ENCODE measurements at places on chromosomes 3 and 15. TPM values are rescaled to one million over a fixed set of nuclear protein-coding genes. Genes with fewer than 3 reads are reported as not detected.

DNA sequence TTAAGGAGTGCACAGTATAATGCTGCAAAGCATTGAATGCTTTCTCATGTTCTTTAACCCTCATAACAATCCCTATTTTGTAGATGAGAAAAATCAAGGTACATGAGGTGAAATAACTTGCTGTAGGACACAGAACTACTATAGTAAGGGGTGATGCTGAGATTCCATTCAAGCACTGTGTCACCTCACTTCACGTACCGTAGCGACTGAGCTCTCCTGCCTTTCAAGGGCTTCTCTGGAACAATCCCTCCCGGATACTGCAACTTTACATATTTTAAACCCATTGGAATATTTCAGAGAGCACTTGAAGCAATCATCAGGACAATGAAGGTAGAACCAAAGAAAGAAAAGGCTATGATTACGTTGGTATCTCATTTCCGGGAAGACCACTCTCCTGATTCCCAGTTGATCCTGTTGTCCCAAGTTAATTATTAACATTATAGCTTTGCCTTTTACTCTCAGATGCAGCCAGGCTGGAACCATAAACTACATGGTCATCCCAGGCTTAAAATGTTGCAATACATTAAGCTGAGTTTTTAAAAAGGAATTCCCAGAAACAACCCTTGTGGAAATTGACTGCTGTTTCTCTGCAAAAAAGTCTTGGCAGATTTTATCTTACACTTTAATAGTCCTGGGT lies 252.2 kb upstream of the IGF1R start:
- no peak overlapping the region for H3K4me3 ChIP-seq
- no peaks in the 10 kb centered on the region for H3K27me3 ChIP-seq
- no peaks in the 10 kb centered on the region for H3K36me3 ChIP-seq
- no peaks in the 10 kb centered on the region for H3K4me1 ChIP-seq

DNA sequence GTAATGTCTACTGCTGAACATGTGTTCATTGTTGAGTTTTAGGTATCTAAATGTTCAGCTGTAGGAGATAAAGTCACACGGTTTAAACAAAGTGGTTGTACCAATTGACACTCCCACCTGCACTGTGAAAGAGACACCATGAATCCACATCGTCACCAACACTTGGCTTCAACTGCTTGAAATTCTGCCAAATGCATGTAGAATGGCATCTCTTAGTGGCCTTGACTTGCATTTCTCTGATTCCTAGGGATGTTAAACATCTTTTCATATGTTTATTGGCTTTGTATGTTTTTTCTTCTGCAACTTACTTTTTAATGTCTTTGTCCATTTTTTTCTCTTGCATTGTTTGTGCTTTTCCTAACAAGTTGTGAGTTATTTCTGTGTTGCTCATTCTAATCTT lies 43.4 kb downstream of the RPLP1 start:
- H3K27ac ChIP-seq: no peak overlapping the region
- no peaks in the 10 kb centered on the region for H3K27me3 ChIP-seq
- H3K36me3 ChIP-seq: no peaks in the 10 kb centered on the region
- no peak for DNase-seq
- no peak overlapping the region for H3K4me3 ChIP-seq

The AP4E1 gene
- 11.3 TPM for total RNA-seq

The PCLAF gene
- 12.3 TPM for total RNA-seq
